ENCODE measurements at places on chromosomes 5 and 9. TPM values are rescaled to one million over a fixed set of nuclear protein-coding genes. Genes with fewer than 3 reads are reported as not detected.

DNA sequence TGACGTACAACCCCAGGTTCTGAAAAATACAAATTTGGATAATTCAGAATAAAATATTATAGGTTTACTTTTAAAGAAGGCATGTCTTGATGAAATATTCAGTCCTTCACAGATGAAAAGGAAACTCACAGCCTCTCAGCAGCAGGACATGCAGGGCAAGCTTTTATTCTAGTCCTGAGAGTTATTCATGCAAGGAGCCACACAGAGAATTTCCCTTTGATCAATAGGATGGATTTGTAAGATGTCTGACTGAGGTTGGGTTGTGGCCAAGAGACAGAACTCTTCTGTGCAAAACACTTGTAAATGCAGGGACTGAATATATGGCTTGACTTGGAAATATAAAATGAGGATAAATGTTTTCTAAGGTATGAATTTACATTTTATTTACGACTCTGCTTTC lies 48.8 kb upstream of the TBCA start:
- DNase-seq = no peak

- no peak for DNase-seq
These were observed 302.5 kb downstream of the TENT4A start for GRCh38 chr5:7015586-7016256.

- DNase-seq = no peak
These were observed 118.6 kb upstream of the IRX4 start for GRCh38 chr5:2001300-2001699.

The GPR151 gene
- not detected for total RNA-seq

- DNase-seq = no peak
These were observed 104.3 kb downstream of the ADCY2 start for GRCh38 chr5:7500256-7500655.
